SIG-M5 (cell line): ENCODE measurements at places on chromosomes 7 and 10.

- no peak for DNase-seq
Measured at GRCh38 chr7:36214608-36215456, 61.8 kb downstream of the EEPD1 start.

DNA sequence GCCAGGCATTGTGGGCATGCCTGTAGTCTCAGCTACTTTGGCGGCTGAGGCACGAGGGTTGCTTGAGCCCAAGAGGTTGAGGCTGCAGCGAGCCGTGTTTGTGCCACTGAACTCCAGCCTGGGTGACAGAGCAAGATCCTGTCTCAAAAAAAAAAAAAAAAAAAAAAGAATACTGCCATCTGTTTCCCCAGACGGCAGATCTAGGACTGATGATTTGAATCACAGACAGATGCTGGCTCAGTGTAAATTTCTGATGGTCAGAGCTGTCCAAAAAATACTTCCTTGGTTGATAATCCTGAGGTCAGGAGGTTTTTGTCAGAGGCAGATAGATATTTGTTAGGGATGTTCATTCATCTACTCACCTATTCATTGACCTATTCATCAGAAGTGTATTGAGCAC is 130.7 kb downstream of the REEP3 start:
- DNase-seq = no peak

DNA sequence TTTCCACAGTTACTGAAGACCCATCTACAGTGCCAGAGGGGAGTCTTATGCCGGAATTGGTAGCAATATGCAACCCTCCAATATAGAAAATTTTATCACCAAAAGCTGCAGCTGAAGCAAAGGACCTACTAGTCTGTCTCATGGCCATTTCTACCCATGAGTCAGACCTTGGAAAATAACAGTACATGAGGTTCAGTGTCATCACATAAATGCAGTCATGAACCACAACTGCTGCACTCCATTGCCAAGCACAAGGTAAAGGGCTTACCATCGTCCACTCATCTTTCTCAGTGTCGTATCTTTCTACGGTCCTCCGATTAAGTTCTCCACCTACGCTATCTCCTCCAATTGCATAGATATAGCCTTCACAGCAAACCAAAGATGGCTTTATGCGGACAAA is 21.8 kb downstream of the KBTBD2 start:
- no peak for DNase-seq

DNA sequence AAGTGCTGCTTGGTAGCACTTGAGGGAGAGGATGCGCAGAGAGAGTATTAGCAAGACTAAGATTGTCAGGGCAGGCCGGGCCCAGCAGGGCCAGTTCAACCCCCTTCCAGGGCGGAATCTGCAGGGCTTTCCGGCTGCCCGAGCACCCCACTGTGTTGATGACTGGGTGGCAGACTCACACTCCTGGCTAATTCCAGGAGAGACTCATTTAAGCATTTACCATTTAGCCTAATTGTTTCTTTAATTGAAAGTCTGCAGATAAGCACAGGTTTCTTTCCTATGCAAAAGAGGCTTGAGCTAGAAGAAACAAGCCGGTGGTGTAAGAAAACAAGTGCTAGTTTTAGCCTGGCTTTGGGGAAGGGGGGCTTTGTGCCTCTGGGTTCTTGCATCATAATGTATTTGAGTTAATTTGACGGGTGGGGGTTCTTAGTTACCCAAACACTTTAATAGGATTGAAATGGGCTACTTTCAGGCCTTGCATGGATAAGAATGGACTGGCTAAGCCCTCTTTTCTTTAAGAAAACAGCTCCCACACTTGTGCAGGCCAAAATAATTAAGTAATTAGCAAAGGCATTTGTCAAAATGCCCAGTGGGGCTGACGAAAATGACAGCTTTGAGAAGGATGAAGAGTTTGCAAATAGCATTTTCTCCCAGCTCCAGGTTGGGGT is 201.3 kb downstream of the MYOF start:
- no peak for DNase-seq

GRCh38 chr7:33107136-33108066 is 1.8 kb downstream of the RP9 start:
- no peak for DNase-seq

- no peak for DNase-seq
Measured at GRCh38 chr10:86220626-86221025, 146.0 kb downstream of the GRID1 start.

GRCh38 chr10:2981361-2981801 is 86.0 kb upstream of the PFKP start:
- no peak for DNase-seq

DNA sequence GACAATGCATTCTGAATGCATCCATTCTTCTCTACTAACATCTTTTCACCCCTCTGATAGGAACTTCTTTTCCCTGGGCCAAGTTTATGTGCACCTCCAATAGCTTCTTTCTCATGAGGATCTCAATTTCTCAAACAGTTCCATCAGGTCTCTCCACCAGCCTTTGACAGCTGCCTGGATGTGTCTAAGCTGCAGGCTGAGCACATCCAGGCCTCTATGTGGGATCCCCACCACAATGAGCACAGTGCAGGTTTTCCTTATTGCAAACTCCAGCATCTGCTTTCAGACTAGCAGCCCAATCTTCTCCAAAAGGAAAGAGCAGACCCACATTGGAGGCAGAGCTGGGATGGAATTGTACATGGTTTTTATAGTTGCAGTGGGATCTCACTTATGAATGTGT is 145.3 kb upstream of the TBX20 start:
- DNase-seq = no peak

DNA sequence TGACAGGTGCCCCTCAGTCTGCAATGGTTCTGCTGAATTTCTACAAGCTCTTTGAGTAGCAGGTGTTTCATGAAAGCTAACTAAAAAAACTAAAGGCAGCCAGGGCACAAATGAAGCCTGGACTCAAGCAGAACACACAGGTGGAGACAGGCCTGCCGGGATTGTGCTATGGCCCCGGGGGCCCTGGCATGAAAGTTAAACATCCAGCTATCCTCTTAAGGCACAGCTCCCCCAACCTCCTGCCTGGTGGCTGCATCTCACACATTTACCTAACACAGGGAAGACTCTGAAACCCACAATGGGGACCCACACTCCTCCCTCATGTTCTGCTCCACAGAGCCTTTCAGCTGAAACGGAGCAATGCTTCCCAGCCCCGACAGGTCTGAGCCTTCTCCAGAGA is 76.3 kb upstream of the CAMK2B start:
- DNase-seq = no peak

GRCh38 chr7:37947941-37948210 is 27.4 kb downstream of the EPDR1 start:
- DNase-seq = no peak

- DNase-seq = no peak
Measured at GRCh38 chr7:131381069-131381838, 53.6 kb downstream of the MKLN1 start.

- no peak for DNase-seq
Measured at GRCh38 chr10:86585037-86585929, 63.7 kb upstream of the WAPL start.

DNA sequence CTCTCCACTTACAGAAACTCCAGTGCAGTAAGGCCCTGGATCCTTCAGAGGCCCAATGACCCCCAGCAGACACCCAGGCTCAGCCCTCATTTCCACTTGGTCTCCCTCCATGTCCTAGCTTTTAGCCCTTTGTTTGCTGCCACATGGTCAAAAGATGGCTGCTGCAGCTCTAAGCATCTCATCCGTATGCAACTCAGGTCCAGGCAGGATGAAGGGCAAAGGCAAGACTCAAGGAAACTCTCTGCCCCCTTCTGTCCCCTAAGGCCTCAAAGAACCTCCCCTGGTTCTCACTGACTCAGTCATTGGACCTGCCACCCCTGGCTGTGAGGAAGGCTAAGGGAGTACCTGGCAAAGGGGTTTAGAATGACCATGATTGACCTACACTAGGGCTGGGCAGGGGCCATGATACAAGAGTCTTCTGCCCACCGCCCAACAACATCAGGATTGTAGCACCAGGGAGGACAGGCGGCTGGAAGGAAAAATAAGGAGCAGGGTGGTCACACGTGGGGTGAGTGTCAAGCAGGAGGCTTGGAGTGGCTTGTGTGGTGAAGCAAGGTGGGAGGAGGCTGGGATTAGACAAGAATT is 303.8 kb upstream of the ZMIZ1 start:
- no peak for DNase-seq

GRCh38 chr7:36264123-36264801 is 111.2 kb downstream of the EEPD1 start:
- DNase-seq = no peak

DNA sequence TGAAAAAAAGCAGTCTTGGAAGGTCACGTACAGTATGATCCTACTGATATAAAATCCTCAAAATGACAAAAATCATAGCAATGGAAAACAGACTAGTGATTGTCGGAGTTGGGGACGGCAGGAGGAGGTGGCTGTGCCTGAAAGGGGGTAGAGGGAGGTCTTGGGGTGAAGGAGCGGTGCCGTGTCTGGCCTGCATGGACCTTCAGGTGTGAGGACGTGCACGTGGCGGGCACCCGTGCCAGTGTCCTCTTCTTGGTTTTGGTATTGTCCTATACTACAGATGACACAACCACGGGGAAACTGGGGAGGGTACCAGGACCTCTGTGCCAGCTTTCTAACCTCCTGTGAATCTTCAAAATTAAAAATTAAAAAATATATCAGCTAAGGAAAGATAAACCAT is 73.0 kb downstream of the COBL start:
- no peak for DNase-seq

DNA sequence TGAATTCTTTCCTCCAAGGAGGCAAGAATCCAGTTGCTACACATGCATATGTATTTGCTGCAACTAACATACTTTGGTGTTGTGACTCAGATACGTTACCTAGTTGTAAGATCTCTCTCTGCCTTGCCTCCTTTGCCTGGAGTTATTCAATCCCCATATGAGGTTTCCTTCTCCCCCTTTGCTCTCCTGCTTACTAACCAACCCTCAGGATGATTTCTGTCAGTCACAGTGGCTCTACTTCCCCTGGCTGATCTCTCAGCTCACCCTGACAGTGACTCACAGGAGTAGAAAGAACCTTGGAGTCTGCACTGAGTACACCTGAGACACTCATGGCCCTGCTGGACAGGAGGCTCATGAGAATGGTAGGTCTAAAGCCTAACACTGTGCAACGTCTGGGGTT is 92.0 kb downstream of the TMEM106B start:
- no peak for DNase-seq

DNA sequence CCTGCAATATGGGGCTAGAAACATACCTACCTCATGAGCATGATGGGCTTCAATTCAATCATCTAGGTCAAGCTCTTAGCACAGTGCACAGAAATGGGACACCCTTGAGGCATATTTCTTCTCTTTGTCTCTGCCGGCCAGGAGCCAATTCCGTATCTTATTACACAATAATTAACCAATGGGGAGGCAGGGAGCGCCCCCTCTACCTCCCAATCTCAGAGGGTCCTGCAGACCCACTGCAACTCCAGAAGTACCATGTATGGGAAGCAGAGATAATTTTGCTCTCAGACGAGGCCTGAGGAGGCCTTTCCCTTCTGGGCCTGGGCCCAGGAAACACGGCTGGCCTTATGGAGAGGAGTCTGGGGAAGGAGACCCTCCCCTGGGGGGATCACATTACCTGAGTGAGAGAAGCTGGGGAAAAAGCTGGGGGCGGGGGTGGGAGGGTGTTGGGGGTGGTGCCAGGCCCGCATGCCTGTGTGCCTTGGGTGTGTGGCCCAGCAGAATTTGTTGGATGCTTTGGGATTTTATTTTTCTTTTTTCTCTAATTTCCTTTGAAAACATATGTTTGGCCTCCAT is 155.5 kb downstream of the UBE2H start:
- no peak for DNase-seq

DNA sequence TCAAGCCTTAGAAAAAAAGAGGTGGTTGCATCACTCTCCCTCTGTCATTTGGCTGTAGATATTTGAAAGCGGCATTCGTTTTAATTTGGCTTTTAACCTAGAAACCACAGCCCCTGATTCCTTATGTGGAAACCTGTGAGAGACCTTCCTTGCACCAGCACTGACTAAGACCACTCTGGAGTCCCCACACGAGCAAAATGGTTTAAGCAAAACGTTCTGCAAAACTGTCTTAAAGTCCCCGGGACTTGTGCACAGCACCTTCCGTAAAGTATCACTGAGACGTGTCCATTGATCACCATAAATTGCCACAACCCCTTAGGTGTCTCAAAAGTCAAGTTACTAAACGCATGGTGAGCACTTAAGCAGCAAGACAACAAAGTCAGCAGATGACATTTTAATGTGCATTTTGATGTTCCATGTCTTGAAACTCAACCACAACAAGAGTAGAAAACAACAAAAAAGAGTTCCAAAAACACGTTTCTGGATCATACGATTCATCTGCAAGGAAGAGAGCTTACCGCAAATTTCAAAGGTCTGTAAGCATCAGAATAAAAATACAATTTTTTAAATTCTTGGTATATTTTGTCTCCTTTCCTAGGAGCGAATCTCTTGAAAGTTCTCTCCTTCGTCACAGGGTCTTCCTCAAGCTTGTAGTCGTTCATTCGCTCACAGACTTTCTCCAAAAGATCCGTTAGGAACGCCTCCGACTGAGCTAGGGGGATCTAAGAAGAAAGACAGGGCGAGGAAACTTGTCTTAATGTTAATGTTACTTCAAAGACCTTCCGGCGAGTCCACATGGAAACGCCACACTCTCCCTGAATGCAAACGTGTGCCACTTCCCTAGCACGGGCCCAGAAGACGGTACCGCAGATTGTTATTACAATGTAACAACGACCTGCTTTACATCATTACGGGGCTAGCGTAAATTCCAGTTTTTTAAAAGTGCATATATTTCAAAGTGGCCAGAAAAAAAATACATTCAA is 37.7 kb downstream of the CNPY1 start:
- DNase-seq = no peak

- no peak for DNase-seq
Measured at GRCh38 chr7:81769891-81770727, at the start of gene HGF. HGF (minus strand) TSS chr7:81770047; CDS start chr7:81769971, 76 bp downstream.

DNA sequence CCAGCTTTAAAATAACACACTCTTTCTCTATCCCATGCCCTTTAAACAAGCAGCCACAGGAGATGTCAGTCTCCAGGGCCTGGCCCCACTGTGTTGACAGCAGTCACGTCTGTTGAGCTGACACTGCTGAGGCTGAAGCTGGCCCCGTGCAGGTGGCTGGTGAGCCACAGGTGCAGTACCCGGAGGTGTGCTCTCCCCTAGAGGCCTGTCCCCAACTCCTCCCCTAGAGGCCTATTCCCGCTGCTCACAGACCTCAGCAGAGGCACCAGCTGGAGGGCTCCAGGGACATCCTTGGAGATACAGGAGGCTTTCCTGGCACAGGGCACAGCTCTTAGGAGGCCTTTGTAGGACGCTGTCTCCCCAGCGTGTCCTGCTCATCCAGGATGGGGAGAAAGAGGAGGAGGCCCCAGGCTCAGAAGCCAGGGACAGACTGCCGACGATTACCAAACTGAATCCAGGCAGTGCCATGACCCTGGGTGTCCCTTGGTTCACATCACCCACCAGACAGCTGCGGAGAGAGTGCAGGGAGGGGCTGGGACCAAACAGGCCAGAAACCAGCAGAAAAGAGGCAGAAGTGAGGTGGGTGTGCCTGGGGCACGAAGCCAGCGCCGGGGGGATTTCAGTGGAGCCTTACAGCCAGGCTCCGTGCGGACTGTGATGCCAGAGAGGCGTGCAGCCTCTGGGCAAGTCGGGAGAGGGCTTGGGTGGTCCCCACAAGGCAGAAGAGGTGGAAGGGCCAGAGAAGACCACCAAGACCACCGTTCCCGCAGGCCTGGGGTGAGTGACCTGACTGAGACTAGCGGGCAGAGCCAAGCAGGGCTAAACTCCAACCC is 18.5 kb upstream of the TTYH3 start:
- no peak for DNase-seq
